ENCODE measurements at places on chromosomes 6 and 20.

GRCh38 chr6:96911751-96912150, 12.8 kb upstream of the KLHL32 start:
- no peak for DNase-seq

DNA sequence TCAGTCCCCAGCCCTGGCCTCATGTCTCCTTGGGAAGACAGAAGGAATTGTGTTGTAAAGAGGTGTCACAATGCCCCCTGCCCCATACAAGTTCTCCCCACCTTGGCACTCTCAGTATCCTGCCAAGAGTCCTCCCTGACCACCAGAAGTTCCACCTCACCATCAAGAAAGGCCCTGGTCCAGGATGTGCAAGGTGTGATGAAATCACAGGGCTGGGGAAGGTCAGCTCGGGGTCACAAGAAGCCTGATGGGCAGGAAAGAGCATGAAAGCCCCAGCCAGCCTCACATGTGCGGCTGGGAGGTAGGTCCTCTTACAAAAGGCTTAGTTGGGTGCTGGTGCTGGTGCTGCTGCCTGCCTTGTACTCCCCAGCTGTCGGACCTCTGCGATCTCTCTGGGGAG, 12.9 kb upstream of the C6orf132 start:
- DNase-seq, result no peak

DNA sequence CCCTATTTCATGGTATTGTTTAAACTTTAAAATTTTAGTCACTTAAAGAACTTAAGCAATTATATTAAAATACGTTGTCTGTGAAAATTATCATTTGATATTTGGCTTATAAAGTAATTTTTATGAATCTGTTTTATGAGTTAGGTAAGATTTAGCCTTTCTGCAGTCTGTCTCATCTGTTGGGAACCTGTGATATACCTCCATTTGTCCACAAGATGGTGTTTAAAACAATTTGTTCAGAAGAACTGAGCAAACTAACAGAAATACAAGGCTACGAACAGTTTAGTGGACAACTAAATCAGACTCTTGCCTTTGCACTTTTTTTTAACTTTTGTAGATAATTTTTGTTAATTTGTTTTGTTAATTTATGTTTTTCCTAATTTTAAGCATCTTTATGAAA, 92.4 kb downstream of the COL9A1 start:
- DNase-seq, result no peak

DNA sequence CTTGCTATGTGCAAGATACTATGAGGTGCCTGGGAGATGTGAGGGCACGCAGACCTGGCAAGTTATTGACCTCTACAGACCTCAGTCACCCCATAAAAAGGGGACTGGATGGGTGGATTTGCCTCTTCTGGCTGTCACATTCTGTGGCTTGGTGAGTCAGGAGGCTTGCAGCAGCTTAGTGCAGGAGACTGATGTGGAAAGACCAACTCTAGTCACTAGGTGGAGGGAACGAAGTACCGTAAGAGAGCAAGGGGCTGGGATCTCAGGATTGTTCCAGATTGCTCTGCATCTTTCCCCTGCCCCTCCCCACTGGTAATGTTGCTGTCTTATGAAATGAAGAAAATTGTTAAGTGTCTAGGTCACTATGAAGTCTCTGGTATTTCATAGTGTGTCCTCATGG, 3.3 kb downstream of the MAPRE1 start:
- no peak for DNase-seq

GRCh38 chr20:958936-959815, 42.9 kb downstream of the RSPO4 start:
- no peak for DNase-seq

- no peak for DNase-seq
Observed at GRCh38 chr6:122853259-122853995, 64.4 kb downstream of the SMPDL3A start.

DNA sequence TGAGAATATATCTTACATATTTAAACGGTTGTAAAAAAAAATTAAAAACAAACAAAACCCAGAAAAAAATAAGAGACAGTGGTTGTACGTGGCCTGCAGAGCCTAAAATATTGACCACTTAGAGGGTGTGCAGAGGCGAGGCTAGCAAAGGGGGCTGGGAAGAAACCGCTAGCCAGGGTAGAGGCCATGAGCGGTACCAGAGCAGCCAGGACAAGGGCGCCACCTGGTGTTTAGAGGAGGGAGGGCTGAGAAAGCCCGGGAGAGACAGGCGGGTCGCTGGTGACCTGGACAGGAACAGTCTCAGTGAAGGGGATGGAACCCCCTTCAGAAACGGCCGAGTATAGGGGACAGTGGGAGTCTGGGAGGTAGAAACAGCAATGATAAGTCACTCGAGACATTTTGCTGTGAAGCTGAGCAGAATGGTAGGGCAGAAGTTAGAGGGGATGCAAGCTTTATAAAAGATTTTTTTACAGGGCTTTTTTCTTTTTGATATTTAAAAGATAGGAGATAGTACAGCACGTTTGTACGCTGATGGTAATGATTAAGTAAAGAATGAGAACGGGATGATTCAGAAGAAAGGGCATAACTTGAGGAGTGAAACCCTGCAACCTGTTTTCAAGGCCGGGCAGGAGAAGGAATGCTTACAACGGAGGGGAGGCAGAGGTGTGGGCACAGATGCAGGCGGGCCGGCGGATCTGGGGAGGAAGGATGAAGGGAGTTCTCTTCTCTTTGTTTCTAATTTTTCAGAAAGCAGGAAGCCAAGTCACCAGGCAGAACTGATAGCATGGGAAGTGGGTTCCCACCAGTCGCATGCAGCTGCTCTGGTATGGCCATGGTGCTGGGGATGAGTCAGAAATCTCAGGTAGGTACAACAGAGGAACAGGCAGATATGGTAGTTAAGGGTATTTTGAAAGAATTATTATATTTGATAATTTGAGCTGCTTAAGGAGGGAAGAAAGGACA, 76.2 kb downstream of the FAM229B start:
- DNase-seq, result peak; percentile 59

GRCh38 chr6:89927264-89927663, 33.0 kb downstream of the GJA10 start:
- no peak for DNase-seq

GRCh38 chr6:87498048-87498447, 25.3 kb downstream of the SLC35A1 start:
- DNase-seq, result no peak

- DNase-seq, result no peak
Observed at GRCh38 chr20:1001116-1001515, 995 bp downstream of the RSPO4 start.

DNA sequence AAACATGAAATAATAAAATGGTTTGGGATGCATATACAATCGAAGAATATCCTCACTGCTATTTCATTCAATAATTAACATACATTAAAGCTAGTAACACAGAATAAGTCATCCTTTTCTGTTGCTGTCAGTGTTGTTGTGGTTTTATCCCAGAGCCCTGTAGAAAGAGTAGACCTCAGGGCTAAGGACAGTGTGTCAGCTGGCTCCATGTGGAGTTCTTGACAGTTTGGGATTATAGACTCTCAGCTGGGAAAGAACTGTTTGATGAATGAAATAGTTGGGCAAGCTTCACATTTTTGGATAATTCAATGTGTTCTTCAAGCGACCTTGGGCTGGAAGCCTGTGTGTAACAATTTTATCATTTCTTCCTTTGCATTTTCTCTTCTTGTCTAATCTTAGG, 10.1 kb downstream of the UTRN start:
- DNase-seq, result no peak

GRCh38 chr6:117272891-117273290, 7.5 kb downstream of the VGLL2 start:
- no peak for DNase-seq

GRCh38 chr6:130978660-130979396, 84.2 kb downstream of the EPB41L2 start:
- DNase-seq, result no peak

DNA sequence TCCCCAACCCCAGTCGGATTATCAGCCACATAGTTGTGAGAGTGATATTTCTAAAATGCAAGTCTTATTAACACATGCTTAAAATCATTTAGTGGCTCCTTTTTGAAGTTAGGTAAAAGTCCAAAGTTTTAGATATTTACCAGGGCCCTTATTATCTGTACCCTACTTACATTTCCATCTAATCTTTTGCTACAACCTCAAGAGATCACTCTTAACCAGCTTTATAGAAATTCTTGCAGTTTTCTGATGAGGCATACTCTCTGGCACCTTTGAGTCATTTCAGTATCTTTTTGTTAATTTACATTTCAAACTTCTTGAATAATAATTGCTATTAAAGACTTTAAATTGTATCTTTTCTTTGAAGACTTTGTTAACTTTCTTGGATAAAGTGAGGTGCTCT, 453.3 kb downstream of the RFPL4B start:
- no peak for DNase-seq

DNA sequence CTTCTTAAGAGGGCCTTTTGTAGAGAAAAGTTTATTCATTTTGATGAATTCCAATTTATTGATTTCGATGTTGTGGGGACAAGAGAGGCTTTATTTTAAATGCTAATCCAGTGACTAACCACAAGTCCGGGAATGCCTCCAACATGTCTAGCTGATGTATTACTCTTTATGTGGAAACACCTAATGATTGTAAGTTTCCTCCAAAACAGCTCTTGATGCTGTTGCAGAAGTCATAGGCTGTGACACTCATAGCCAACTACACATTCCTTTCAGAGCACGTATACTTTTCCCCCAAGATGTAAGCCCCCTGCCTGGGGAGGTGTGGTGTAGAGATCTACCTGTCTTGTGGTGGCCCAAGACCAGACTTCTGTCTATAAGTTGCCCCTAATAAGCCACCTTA, 61.3 kb upstream of the RNF24 start:
- DNase-seq, result no peak

DNA sequence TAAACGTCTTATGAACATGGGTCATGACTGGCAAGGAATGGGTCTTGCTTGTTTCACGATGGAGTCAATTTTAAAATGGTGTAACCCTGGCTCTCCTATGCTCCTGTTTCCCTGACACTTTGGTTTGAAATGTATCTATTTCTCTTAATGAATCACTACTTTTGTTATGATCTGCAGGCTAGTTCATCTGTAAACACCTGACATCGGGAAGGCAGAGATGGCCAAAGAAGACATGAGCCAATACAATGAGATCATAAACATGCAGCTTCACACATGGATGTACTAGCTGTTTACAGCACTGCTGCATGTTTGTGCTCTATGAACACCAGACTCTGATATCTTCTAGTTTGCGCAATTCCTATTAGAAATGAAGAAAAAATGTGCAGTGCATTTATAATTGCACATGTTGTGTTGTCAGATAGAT, 11.0 kb upstream of the RAD21L1 start:
- DNase-seq, result no peak

GRCh38 chr6:21664314-21665109, 71.0 kb downstream of the SOX4 start:
- peak; percentile 63 for DNase-seq

DNA sequence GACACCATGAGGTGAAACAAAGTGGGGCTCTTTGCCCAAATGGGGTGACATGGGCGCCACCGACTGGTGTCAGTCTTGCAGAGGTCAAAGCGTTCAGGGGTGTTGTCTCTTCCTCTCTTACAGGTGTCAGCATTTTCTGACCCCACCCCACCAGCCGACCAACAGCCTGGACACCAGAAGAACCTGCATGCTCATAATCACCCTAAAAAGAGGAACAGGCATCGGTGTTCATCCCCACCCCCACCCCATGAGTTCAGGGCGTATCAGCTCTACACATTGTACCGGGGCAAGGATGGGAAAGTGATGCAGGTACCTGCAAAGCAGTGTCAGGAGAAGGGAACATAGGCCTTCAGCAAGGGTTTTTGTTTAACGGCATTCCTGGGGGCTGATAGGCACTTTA, 14.8 kb downstream of the LYRM2 start:
- no peak for DNase-seq

DNA sequence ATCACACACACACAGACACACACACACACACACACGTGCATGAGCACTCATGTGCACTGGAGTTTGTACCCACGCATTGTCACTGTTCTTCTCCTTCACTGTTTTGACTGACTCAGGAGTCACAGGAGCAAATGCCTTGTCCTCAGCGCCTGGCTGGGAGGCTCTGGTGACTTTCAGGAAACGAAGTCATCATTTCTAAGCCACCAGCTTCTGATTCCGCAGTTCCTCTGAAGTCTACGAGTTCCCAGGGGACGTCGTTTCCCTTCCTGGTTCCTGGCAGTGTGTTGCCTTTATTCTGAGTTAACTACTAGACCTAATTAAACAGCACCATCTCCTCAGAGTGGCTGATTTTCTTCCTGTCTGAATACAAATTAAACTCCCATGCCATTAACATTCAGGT, 82.2 kb upstream of the PMEPA1 start:
- no peak for DNase-seq

- no peak for DNase-seq
Observed at GRCh38 chr6:62530985-62531384, 245.0 kb upstream of the KHDRBS2 start.

DNA sequence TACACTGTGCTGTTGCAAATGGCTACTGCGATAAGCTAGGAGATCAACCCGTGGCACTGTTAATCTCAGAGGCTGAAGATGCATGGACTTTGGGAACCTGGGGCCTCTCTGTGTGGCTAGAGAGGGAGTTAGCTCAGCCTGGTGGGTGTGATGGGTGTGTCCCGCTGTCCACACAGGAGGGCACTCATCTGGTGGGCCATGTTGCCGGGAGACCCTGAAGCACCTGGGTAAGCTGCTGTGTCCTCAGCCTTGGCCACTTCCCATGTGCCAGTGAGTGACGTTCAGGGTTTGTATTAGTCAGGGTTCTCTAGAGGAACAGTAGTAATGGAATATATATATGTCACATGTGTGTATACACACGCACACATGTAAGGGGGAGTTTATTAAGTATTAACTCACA, 132.7 kb downstream of the ERMARD start:
- no peak for DNase-seq

- DNase-seq, result no peak
Observed at GRCh38 chr6:19655744-19656143, 181.4 kb upstream of the ID4 start.

DNA sequence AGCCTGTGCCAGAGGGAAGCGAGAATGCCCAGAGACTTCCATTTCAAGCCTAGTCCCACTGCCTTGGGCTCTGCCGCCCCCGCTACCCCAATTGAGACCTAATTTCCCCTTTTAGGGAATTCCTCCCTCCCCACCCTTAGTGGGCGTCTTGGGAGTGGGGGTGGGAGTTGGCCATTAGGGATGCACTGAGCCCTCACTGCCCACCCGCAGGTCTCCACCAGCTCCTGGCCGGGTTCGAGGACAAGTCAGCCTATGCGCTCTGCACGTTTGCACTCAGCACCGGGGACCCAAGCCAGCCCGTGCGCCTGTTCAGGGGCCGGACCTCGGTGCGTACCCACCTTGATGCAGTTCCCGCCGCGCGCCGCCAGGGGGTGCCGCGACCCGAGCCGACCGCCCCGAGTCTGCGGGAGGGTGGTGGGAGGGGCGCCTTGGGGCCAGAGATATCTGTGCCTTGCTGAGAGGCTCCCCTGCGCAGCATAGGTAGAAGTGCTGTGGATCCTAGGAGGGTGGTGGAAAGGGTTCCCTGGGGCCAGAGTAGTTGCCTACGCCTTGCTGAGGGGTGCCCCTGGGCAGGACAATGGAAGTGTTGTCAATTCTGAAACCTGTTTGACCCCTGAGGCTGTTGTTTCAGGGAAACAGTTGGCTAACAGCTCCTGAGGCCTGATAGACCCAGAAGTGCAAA, 9.2 kb downstream of the ITPA start:
- DNase-seq, result peak; percentile 55
